Activated T-helper 1 cell treated with anti-CD3 and anti-CD28 coated beads, Interleukin-2, amount 50 U/mL, for 16 hours (primary cell): ENCODE measurements at places on chromosomes 5 and 9.
A peak's percentile ranks its signal among the peaks of the same experiment; 100 is the strongest.

- no peak for DNase-seq
These were observed 24.6 kb downstream of the LEAP2 start for GRCh38 chr5:132898094-132898493.

GRCh38 chr5:14440582-14441431, 140.8 kb upstream of the OTULINL start:
- DNase-seq: no peak

DNA sequence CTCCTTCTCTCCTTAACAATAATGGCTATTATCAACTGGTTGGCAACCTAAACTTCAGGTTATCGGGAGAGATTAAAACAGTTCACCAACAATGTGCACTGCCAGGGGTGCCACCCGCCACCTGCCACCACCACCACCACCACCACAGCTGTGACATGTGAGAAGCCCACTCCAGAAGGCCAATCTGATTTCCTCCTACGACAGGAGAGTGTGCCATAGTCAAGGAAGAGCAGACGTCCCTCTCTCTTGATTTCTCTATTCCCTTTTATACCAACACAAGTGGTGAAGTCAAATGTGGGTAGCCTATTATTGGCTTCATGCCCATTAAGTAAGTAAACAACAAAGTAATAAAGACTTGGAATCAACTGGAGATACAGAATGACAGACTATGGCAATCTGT, 22.4 kb downstream of the GNAQ start:
- no peak for DNase-seq

GRCh38 chr9:137243626-137244485, 2.8 kb downstream of the TUBB4B start:
- DNase-seq: no peak

GRCh38 chr5:101435768-101436167, 532.7 kb upstream of the ST8SIA4 start:
- DNase-seq: no peak

DNA sequence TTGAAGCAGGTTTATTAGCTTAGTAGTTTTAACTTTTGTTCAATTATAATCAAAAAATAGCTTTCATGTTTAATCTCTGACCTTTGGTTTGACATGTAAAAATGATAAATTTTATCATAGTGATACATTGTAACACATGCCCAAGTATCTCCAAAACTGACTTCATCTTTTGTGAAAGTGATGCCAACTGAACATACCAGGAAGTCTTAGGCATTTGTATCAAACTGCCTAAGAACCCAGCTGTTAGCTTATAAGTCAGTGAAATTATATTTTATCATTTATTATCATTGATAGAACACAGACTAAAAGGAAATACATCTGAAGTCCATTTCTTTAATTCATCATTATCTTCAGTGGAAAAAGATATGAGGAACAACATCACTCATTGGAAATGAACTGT, 39.1 kb downstream of the NIPBL start:
- DNase-seq: no peak

- DNase-seq: no peak
These were observed 8.9 kb upstream of the BNC2 start for GRCh38 chr9:16879416-16879815.

GRCh38 chr9:135574331-135574730, 12.8 kb downstream of the PAEP start:
- DNase-seq: no peak

DNA sequence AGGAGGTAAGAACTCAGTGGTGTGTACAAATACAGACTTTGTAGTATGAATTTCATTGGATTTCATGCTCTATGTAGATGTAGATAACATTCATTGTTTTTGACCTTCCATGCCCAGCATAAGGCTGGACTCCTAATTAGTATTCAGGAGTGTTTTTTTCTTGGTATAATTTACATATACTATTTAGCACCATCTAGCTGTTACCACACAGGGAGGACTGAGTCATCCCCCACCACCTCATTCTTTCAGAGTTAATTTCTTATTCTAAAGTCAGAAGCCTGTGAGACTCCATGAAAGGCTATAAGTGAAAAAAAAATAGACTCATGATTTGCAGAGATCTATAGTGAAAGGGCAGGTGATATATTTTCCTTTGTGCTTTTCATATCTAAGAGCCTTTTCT, 555.0 kb downstream of the PRR16 start:
- DNase-seq: no peak

DNA sequence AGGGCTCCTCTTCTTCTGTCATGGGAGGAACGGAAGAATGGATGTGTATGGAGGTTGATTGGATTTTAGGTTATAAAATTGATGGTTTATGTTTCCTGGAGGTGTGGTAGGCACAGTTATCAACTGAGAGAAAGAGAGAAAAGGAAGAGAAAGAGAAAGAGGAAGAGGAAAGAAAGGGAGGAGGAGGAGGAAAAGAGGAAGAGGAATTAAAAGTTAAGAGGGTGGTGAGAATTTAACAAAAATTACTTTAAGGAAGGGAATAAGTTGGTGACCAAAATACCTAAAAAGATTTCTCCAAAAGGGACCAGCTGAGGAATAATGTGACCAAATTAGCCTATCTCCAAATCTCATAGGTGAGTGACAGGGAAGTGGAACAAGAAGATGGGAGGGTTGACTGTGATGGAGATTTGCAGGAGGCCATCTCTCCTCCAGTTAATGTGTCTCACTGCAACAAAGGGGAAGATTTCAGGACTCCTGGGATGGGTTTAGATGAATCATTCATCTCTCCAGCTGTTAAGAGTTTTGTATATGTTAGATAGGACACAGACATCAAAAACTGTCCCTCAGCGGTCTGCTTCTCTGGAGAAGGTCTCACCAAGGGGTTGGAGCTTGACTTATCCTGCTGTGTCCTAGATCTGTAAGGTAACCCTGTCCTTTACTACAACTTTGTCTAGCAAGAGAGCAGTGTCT, 76.0 kb upstream of the TMC1 start:
- no peak for DNase-seq

DNA sequence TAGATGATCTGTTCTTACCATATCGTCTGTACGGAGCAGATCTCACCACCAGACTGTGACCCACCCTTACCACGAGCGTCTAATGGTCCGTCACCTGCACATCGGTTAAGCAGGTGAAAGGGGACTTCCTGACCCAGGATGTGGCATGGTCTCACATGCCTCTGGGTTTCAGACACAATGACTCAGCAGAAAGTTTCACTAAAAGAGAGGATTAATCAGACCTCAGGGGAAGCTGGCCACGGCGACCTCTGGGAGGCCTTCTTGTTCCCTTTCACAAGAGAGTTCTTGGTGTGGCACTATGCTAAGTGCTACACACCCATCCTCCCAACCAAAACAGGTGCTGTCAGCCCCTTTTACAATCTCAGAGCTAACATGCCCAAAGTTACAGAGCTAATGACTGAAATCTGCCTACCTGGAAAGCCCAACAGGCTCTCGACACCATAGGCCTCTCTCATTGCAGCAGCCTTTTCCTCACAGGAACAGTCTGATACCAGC, 41.6 kb downstream of the ADAMTS12 start:
- DNase-seq: no peak

- DNase-seq: no peak
These were observed 33.8 kb downstream of the OTULINL start for GRCh38 chr5:14615365-14615764.

GRCh38 chr5:31638345-31638744, 586 bp upstream of the PDZD2 start:
- no peak for DNase-seq

GRCh38 chr9:109627042-109627441, 128.9 kb upstream of the PTPN3 start:
- no peak for DNase-seq

DNA sequence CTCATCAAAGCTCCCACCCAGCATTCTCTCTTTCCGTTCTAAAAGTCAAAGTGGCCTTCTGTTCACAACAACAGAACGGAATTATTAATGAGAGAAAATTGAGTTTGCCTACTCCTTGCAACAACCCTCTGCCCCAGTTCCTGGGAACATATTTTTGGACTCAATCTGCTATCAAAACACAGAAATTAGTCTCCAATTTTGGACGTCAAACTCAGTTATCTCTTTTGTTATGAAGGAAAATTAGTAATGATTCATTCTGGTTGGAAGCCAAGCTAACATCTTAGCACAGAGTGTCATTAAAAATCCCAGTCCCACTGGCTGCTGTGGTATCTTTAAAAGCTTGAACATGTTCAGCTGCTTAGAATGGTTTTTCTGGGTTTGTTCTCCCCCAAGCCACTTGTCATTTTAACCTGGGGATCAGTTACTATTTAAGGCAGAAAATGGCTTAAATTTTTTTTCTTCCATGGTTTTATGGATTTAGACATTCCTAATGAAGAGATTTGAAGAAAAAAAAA, 343.2 kb downstream of the TRIM32 start:
- DNase-seq: no peak

GRCh38 chr9:129141066-129142041, 30.1 kb downstream of the PTPA start:
- DNase-seq: peak; percentile 9

DNA sequence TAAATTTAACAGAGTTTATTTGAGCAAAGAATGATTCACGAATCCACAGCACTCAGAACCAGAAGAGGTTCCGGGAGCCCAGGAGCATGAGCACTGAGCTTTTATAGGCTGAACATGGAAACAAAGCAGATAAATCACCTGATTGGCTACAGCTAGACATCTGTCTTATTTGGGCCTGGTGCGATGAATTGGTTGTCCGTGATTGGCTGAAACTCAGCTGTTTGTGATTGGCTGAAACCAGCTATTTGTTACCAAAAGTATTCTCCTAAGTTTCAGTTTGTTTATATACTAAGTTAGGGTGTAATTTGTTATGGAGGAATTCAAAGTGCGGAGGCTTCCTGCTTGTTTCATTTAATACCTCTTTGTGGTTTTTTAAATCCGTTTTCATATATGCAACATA, 15.8 kb upstream of the LCP2 start:
- no peak for DNase-seq

- no peak for DNase-seq
These were observed 174.1 kb downstream of the SNX18 start for GRCh38 chr5:54691656-54692055.

DNA sequence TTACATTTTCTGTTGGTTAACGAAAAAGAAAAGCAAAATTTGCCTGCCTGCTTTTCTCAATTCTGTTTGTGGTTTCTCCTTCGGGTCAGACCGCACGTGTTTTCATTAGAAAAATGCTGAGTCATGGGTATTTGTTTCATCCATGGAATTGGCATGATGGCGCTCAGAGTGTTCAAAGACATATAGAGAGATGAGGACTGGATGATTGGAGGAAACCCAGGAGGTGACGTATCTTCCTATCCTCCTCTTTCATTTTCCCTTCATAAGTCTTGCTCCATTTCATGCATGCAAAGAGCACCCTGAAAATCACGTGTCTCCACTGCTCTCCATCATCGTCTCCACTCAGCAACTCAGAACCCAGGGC, 353.8 kb upstream of the WWC1 start:
- no peak for DNase-seq

GRCh38 chr5:95237324-95237723, 47.6 kb downstream of the MCTP1 start:
- no peak for DNase-seq

DNA sequence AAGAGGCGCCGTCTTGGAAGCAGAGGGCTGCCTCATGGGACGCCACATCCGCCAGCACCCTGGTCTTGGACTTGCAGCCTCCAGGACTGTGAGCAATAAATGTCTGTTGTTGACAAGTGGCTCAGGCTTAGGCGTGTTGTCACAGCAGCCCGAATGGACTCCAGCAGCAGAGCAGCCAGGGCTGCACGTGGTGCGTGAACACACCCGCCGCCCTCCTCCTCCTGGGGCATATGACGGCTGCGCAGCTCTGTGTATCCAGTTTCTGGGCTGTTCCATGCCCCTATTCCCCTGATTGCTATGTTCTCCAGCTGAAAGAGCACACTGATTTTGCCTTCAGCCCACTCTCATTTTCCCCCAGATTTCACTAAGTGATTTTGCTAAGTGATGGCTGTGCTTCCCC, 36.0 kb upstream of the CLPTM1L start:
- DNase-seq: no peak

DNA sequence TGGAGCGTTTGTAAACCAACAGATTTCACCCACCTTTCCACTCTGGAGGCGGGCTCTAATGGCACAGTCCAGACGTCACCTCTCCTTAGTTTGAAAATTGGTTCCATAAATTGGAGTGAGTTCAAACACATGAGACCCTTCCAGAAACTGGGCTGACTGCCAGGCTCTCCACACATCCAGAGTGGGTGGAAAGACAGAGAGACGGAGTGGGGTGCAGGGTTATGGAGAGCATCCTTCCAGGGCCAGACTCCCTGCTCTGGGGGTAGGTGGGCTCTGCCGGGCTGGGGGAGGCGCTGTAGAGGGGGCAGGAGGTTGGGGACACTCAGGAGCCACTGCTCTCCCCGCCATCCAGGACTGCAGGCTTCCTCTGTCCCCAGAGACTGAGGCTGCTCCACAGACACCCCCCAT, 104.7 kb upstream of the PHYKPL start:
- no peak for DNase-seq

DNA sequence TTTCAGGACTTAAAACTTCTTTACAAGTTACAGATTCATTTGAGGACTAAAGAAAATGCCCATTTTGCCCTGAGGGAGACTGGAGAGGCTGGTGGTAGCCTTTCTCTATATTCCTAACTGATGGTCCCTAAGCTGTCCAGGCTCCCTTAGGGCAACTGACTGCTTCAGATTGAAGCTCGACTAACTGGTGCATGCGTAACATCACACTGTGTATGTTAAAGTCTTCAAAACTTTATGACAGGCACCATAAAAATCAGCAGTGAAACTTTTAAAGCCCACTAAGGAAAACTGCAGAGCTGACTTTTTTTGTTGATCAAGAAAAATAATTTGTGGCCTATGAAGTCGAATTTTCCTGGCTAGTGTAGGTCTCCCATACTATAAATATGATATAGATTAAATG, 233.0 kb upstream of the RPS23 start:
- no peak for DNase-seq

- DNase-seq: no peak
These were observed 231.4 kb downstream of the PDE4D start for GRCh38 chr5:59661954-59662615.

DNA sequence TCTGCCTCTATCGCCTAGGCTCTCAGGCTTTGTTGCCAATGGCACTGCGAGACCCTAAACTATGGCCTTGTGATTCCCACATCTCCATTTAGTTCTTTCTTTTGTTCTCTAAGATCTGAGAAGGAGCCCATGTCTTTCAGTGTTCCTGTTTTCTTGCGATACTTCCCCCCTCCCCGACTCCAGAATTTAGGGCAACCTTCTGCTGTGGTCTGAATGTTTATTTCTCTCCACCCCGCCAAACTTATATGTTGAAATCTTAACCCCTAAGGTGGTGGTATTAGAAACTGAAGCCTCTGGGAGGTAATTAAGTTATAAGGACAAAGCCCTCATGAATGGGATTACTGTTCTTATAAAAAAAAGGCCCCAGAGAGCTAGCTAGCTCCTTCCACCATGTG, 6.4 kb downstream of the TMC1 start:
- no peak for DNase-seq

GRCh38 chr9:136804509-136805206, 3.1 kb upstream of the RABL6 start:
- no peak for DNase-seq

DNA sequence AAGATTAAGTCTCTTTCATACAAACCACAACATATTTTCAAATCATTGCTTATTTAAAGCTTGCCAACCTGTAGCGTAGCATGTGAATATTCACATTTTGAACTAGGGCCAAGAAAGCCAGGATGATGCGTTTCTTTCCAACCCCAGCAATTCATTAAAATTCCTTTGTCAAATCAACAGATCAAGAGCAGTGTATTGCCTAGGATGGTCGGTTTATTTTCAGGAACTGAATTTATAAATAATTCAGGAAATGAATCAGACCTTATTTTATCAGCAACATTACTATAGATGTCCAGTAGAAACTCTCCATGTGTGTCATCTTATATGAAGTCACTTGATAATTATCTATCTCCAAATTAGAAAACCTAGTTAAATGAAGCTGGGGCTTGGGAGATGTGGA, 13.2 kb upstream of the AUH start:
- no peak for DNase-seq

- no peak for DNase-seq
These were observed 20.1 kb upstream of the SLC36A1 start for GRCh38 chr5:151427258-151427657.
